AG09309 (cell line): ENCODE measurements at places on chromosomes 5 and 9.

GRCh38 chr5:132223861-132224260 is 3.8 kb downstream of the P4HA2 start:
- DNase-seq: no peak

DNA sequence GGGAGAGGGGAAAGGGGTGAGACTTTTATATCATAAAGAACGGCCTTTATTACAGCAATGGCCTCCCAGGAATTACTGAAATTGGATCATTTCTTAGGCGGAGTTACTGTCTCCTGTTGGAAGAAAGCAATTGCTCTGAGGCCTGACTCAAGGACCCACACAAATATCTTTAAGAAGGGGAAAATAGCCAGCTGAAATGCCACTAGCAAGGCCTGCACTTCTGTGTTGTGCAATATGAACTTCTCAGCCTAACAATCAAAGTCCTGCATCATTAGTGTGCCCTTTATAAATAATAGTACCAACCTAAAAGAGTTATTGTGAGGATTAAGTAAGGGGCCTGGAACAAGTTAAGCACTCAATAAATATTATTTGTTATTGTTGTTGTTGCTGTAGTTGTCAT is 30.1 kb upstream of the TRIM32 start:
- DNase-seq: no peak

GRCh38 chr9:135729480-135729879 is 27.5 kb downstream of the KCNT1 start:
- no peak for DNase-seq

DNA sequence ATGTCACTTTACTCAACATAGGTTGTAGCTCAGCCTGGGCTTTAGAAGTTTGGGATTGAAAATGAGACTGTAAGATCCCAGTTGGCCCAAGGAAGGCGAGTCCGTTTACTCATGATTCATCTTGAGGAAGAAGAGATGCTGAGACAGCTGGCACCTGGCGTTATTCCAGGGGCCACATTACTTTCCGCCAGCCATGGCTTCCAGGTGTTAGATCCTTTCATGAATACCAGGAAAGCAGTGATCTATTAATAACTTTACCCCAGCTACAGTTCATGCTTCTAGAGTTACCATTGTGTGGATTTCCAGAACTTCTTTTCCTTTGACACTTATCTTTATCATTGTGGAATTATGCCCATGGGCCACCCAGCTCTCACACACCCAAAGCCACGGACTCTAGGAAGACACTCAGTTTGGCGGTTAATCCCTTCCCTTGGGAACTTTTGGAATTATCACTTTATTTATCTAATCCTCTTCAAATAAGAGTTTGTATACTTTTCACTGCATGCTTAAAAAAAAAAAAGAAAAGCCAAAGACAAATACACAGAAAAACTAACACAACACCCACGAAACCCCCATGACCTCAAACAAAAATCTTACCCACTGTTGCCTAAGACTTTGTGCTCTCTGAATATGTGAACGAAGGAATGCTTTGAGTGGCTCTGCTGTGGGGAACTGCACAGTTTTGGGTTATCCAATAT is 26.9 kb downstream of the RAI14 start:
- no peak for DNase-seq

DNA sequence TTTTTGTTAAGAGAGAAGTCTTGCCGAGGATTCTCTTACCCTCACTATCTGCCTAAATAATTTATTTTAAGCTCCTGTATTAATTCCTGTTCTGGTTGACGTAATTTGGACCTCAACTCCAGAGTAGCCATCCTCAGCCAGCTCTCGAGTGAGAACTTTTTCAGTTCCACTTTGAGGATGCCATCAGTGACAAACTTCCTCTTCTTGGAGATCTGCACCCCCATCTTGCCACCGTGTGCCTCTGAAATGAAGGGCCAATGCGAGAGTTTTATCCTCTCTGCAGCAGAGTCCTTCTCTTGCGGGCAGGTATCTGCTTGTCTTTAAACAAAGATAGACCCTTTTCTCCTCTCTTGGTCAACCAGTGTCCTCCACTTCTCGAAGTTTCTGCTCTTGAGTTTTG is 19.5 kb upstream of the TMEM174 start:
- DNase-seq: no peak

GRCh38 chr9:113577525-113578261 is 114.2 kb downstream of the RGS3 start:
- no peak for DNase-seq

- DNase-seq: no peak
Measured at GRCh38 chr5:176625966-176626875, 4.1 kb downstream of the SNCB start.

GRCh38 chr9:107730666-107731065 is 241.1 kb upstream of the KLF4 start:
- no peak for DNase-seq

GRCh38 chr5:134512661-134512999 is 12.8 kb upstream of the JADE2 start:
- DNase-seq: no peak

DNA sequence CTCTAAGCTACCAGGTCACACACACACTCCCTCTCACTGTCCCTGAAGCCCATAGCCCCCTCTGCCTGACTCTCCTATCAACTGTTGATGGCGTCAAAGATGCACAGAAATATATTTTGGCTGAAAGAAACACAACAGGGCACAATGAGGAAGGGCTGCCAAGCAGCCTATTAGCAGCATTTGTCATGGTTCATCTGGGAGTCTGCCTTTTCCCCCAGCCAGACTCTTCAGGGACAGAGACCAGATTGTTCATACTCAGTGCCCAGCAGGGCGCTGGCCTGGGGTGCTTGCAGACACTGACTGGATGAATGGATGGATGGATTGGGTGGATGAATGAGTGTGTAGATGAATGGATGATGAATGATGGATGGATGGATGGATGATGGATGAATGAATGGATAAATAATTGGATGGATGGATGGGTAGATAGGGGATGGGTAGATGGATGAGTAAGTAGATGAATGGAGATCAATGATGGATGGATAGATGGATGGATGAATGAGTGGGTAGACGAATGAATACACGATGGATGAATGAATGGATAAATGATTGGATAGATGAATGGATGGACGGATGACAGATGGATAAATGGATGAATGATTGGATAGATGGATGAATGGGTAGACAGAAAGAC is 90.5 kb downstream of the ADAMTS2 start:
- no peak for DNase-seq

GRCh38 chr5:75368391-75368790 is 31.4 kb downstream of the HMGCR start:
- DNase-seq: no peak

DNA sequence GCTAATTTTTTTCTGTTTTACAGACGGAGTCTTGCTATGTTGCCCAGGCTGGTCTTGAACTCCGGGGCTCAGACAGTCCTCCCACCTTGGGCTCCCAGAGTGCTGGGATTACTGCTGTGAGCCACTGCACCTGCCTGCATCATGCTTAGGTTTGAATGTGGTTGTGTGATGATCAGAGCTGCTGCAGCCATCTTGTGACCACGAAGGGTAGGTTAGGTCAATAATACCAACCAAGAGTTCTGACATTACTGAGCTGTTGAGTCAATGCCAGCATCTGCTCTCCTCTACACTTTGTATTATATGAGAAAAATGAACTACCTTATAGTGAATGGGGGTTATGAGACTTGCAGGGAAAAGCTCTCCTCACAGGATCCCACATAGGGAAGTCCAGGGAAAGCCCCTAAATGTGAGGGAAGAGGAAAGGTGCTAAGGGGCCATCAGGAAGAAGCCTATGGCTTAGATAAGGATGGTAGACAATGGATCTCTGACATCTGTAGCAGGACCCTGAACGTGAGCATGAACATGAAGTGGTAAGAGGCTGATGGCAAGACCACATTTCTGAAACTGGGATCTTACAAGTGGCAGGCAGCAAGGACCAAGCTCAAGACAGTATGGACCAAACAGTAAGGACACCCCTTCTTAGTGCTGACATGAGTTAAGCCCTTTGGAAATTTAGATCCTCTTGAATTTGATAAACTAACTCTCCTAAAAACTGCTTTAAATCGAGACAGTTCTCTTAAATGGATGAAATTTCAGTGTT is 75.7 kb upstream of the ZNF169 start:
- no peak for DNase-seq

- no peak for DNase-seq
Measured at GRCh38 chr5:175874462-175875139, 3.2 kb downstream of the CPLX2 start.

DNA sequence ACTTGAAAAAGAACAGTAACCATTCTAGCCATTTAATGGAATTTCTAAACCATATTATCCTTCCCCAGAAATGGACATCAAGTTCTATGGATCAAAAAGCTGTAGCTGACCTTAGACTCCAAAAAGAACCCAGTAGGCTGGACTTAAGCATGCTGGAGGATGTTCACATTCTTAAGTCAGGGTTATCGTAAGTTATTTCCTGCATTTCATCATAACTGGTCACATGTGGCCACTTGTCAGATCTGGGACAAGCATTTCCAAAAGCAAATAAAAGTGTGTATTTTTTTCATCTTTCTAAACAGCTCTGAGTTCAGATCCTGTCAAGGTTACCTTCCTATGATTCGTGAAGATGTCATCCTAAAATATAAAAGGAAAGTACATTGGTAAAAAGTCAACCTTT is 274.5 kb upstream of the PTGER4 start:
- DNase-seq: no peak

- DNase-seq: no peak
Measured at GRCh38 chr5:168162464-168162863, 129.0 kb upstream of the WWC1 start.

DNA sequence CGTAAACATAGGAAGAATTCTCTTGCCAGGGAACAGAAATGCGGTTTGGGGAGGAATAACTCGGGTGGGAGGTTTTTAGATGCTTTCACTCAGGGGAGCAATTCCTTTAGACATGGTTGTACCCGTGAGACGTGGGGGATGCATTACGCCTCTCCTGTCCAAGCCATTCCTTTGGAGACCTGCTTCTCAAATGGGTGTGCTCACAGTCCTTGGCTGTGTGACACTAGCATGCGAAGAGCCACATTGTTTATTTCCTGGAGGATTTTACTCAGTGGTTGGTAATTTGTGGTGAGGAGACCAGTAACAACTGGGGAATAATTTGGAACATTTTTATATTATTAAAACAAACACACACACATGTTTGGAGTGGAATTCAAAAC is 18.5 kb downstream of the COL15A1 start:
- DNase-seq: no peak

- DNase-seq: no peak
Measured at GRCh38 chr9:87250205-87250604, 247.5 kb upstream of the DAPK1 start.

GRCh38 chr9:134607971-134608370 is 33.6 kb upstream of the COL5A1 start:
- no peak for DNase-seq

GRCh38 chr5:16609412-16609811 is 7.4 kb downstream of the RETREG1 start:
- DNase-seq: no peak

DNA sequence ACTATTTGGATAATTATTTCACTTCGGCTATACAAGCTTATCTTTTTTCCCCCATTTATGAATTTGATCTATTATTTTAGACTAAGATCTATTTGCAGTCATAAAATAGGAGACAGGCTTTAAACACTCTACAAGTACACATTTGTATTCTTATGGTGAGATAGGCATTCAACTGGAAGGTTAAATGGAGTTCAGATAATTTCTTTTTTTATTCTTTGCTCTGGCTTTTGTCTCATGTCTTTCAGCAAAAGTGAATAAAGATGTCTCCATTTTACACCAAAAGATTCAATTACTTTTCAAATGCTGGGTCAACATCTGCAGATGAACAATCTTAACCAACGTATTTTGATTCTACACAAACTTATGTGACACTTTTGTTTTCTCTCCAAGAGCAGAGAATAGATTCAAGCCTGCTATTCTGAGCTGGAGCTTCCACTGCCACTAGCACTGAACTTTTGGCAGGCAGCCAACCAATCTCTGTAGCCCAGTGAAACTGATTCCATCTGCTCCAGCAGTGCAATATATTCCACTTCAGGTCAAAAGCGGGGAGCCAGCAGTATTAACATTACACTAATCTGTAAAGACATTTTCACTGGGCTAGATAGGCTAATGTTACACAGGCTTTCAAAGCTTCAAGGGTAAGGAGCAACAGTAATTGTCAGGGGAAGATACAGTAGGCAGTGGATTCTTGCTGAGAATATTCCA is 452.0 kb upstream of the ZNF608 start:
- DNase-seq: peak; percentile 60

DNA sequence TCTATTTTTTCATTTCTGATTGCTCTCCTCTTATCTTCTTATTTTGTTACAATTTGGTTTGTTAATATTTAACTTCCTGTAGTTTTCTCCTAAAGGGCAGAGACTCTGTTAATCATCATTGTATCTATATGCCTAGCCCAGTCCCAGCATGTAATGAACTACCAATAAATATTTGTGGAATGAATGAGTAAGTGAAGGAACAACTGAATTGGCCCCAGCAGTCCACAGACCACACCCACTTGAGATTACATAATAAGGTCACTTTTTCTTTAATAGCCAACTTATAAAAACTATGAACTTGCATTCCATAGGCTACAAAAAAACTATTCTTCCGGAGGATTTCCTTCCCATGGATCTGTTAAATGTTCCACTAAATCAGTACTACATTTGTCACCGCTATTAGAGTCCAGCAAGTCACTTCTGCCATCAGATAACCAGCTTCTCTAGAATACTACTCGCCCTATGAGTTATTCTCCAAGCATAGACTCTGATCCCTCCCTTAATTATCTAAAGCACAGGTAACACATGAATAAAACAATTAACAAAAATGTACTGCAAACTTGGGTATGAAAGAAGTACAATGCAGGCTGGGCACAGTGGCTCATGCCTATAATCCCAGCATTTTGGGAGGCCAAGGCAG is 27.5 kb upstream of the TNPO1 start:
- DNase-seq: peak; percentile 38

- no peak for DNase-seq
Measured at GRCh38 chr5:36861871-36862270, 14.7 kb upstream of the NIPBL start.

DNA sequence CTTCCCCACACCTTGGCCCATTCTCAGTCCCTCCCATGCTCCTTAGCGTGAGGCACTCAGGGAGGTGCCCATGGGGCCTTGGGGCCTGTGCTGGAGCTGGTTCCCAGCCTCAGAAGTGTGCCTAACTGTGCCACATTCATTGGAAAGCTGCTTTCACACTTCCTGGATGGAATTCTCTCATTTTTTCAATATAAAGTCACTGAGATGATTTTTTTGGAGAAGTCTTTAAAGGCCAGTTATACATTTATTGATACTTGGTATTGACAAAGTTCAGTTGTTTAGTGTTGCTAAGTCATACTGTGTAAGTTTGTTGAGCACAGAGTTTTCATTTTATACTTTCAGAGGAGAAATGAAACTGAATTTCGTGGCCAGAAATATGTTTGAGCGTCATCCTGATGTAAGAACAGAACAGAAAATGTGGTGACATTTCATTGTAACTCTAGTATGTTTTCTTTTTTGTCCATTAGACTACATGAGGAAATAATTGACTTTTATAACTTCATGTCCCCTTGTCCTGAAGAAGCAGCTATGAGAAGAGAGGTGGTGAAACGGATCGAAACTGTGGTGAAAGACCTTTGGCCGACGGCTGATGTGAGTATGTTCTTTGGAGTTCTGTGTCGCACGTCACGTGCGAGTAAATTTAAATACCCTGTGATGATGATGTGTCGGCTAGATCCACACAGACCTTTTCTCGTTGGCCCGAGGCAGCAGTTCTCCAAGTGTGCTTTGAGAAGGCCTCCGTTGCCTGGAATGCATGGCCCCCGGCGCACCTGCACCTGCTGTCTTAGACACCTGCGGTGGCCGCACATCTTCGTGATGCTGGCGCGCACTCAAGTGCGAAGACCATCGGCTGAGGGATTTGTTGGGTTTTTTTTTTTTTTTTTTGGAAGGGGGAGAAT is 24.1 kb downstream of the TENT4A start:
- DNase-seq: no peak
